ACHN (cell line): ENCODE measurements at places on chromosomes 4 and X.

DNA sequence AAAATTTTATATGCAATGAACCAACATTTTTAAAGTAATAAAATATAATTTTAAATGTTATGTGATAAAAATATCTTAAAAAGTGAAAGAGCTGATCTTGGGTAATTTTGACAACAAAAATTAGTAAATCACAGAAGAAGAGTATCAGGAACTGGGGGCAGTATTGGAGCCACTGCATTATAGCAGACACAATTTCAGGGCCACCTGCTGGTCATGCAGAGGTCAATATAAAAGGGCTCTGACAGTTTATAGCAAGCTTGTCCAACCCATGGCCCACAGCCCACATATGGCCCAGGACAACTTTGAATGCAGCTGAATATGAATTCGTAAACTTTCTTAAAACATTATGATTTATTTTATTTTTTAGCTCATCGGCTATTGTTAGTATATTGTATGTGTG is 13.0 kb upstream of the LEF1 start:
- DNase-seq, result no peak

DNA sequence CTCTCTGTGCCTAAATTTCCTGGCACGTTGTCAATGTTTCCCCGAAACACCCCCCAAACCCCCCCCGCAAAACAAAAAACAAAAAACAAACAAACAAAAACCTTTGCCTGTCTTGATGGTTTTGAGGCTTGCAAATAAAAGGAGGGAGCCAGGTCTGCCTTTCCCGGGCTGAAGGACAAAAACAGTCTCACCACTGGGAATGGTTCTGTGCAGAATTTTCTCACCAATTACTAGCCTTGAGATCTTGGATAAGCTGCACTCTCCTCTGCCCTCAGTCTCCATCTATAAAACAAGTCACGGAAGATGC is 15.5 kb downstream of the NKX3-2 start:
- no peak for DNase-seq

DNA sequence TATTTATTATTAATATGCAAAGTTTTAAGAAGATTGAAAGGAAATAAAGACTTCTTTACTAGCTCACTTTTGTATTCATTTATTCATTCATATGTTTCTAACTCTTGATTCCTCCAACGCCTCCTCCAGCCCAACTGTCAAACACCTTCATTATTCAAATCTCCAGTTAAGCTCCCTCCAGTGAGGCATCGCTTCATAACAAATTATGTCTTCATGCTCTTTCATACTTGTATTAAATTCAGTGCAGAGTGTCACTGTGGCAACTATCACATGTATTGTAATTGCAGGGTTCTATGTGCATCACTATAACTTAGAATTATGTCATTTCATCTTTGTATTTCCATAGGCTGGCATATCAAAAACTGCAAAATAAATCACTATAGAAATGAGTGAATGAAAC is 1394.2 kb upstream of the PCDH7 start:
- no peak for DNase-seq

DNA sequence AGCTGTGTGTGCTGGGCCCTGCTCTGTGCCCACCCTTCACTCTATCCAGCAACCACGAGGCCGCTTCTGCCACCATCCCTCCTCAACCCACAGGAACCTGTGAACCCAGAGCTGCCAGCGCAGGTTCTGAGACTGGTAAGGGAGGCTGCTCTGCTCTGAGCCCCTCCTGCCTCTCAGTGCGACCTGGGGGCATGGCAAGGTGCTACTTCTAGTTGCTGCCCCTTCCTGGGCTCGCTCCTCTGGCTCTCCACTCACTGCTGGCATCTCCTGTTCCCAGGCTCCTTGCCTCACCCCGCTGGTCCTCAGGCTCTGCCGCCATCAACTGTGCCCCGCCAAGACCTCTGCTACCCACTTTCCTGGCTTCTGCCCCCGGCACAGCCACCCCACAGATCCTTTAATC is 39.3 kb downstream of the RNF212 start:
- no peak for DNase-seq
